Osteoblast (primary cell): ENCODE measurements at places on chromosomes 2 and 18.
A peak's percentile ranks its signal among the peaks of the same experiment; 100 is the strongest.

DNA sequence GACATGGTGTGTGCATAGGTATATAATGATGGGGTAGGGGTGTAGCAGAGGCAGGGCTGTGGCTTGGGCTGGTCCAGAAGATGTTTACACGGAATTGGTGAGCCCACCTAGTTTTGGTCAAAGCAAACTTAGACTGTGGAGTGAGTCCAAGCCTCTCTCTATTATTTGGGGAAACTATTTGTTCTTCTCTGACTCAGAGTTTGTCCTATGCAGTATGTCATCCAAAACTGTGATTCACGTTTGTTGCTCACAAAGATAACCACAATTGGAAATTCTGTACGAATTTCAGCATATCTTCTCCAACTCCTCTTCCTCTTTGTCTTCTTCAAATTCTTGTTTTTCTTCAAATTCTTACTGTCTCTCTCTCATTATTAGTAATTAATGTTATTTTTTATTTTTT is 292.9 kb downstream of the XIRP2 start:
- no peak for DNase-seq

- DNase-seq = no peak
Measured at GRCh38 chr2:54862742-54863141, 139.3 kb downstream of the EML6 start.

GRCh38 chr2:20562540-20563225 is 88.2 kb downstream of the HS1BP3 start:
- peak; percentile 83 for DNase-seq

DNA sequence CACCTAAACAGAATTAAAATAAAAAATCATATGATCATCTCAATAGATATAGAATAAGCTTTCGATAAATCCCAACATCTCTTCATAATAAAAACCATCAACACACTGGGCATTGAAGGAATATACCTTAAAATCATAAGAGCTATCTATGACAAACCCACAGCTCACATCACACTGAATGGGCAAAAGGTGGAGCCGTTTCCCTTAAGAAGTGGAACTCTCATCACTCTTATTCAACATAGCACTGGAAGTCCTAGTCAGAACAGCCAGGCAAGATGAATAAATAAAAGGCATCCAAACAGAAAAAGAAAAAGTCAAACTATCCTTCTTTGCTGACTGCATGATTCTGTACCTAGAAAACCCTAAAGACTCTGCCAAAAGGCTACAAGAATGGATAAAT is 510.3 kb downstream of the ZNF804A start:
- DNase-seq = no peak

DNA sequence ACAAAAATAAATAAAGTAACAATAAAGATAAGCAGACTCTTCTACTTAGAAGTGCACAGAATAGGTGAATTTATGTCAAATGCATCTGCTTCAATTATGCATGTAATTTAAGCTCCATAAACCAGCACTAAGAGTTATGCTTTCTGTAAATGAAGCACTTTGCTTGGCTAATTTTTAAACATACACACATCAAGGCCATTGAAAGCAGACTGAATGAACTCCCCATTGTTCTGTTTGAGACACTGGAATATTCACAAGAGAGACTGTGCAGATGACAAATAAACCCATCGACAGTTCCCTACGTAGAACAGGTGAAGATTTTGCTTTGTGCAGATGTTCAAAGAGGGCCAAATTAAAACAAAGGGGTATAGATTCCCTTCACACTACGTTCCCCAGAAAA is 133.4 kb downstream of the PID1 start:
- DNase-seq = no peak

GRCh38 chr2:6290217-6291015 is 575.3 kb downstream of the CMPK2 start:
- no peak for DNase-seq

GRCh38 chr2:15092691-15093090 is 460.2 kb downstream of the LRATD1 start:
- no peak for DNase-seq

- DNase-seq = no peak
Measured at GRCh38 chr2:103265521-103265920, 503.7 kb downstream of the TMEM182 start.
